ENCODE measurements at places on chromosomes 13 and 19.
A peak's percentile ranks its signal among the peaks of the same experiment; 100 is the strongest.

GRCh38 chr13:99893567-99893966, 78.0 kb downstream of the ZIC5 start:
- DNase-seq: no peak

GRCh38 chr13:60433505-60433904, 36.5 kb downstream of the TDRD3 start:
- DNase-seq: no peak

GRCh38 chr19:6737873-6738786, 750 bp upstream of the GPR108 start:
- peak; percentile 93 for DNase-seq

GRCh38 chr19:16660763-16661479, at the start of gene TMEM38A:
Gene TMEM38A, plus strand, starts transcription at chr19:16661139. Its CDS starts 79 bp downstream, at chr19:16661218.
- peak; percentile 62 for DNase-seq

DNA sequence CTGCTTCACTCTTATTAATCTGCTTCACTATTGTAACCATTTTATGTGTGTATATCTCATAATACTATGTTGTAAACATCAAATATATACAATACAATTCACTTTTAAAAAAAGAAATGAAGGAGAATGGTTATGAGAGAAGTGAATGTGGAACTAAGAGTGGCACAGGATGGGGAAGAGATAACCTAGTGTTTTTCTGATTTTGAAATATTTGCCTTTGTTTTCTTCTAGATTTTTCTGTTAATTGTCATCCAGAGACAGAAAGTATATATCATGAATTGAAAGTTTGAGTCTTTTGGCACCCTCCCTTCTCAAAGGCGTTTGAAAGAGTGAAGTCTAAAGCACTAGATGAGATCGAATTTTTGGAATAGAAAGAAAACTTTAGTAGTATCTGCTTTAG, 2.8 kb downstream of the DNAJC3 start:
- DNase-seq: no peak

DNA sequence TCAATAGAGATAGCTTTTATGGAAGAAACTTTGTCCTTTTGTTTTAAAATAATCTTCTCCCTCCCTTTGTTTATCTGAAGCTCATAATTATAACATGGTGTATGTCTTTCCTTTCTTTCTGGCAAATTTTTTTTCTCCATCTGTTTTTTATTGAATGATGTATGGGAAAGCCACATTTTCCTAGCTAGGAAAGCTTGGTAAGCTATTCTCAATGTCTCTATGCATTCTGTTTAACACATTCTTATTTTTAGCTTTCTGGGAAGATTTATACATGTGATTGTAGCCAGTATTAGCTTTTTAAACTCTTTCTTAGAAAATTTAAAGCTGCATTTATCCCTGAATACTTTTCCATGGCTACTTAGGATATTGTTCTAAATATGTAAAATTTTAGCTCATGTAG, 124.9 kb upstream of the CSNK1A1L start:
- DNase-seq: no peak

- no peak for DNase-seq
These were observed 185.2 kb downstream of the KLF12 start for GRCh38 chr13:73948848-73949529.

DNA sequence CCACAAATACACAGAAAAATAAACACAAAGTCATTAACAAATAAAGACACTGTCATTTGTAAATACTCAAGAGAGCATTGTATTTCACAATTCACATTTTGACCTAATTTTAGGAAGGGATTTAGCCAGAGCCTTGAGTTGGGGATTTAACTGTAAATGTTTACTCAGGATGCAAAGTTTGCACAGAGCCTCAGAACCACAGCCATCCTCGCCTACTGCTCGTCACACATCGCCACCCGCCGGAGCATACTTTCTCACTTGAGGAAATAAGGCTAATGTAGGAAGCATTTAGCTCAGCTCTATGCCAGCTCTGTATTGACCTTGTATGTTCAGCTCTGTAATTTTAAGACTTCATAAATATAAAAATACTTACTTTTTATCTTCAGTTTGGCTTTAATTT, 442.7 kb downstream of the OXGR1 start:
- no peak for DNase-seq

DNA sequence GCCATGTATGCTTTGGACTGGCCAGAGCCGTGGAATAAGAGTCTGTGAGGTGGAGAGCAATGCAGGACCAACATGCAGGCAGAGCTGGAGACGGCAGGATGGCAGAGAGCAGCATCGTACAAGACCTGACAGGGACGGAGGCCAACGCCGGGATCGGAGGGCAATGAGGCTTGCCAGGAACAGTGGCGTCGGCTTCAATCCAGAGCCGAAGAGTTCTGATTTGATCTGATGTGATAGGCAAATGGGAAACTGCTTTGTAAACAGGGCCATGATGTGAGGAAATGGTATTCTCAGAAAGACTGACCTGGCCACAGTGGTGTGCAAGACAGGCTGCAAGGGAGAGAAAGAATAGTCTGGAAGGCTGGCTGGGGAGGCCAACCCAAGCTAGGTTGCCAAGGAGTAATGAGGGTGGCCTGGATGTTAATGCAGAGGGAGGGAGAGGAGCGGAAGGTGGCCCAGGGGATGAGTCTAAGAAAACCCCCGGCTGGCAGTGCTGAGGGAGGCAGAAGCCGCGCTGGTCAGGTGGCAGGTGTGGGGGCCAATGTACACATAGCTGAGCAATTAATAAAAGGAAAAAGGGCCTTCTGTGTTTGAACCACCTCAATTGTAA, 26.7 kb downstream of the RCBTB2 start:
- no peak for DNase-seq

- DNase-seq: peak; percentile 87
These were observed 61.4 kb downstream of the RFX2 start for GRCh38 chr19:6048793-6049405.

DNA sequence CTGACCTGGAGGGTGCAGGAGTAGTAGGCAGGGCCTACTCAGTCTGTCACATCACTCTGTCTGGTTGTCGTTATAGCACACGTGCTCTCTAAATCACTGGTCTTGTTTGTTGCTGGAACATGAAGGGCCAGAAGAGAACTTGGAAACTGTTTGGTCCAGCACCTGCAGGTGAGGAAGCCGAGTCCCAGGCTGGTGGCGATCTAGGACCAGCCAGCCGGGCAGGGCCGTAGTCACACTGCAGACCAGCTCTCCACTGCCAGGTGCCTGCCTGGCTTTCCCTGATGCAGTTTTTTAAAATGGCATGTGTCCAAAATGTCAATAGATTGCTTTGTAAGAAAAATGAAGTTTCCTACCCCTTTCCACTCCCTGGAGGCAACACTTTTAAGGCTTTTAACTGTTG, 53.7 kb downstream of the GGACT start:
- DNase-seq: no peak

DNA sequence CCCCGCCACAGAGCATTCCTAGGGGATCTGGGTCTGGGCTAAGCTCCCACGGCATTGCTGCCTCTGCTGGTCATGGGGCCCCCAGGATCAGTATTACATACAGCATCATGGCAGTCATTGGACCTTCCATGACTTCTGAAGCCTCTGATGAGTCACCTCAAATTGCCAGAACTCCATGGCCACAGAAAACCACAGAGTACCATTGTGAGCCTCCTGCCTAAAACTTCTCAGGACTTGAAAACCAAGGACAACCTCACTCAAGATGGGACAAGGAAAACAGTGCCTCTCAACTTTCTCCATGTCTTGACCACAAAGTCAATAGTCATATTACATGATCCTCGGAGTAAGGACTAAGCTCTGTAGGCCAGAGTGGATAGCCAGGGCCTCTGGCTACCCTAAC, 306.0 kb downstream of the GPC5 start:
- no peak for DNase-seq

DNA sequence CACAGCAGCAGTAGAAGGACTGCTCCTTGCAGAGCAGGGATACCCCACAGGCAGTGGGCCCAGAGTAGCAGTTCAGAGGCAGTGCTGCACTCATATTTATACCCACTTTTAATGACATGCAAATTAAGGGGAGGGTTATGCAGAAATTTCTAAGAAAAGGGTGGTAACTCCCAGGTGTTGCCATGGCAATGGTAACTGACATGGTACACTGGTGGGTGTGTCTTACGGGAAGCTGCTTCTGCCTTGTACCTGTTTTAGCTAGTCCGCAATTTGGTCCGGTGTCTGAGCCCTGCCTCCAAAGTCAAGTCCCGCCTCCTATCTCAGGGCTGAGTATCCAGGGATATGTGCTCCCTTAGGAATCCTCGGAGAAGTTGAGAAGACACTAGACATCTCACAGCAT, 79.2 kb upstream of the UQCRFS1 start:
- peak; percentile 65 for DNase-seq

- DNase-seq: no peak
These were observed 141.6 kb downstream of the KATNAL1 start for GRCh38 chr13:30165796-30166195.

DNA sequence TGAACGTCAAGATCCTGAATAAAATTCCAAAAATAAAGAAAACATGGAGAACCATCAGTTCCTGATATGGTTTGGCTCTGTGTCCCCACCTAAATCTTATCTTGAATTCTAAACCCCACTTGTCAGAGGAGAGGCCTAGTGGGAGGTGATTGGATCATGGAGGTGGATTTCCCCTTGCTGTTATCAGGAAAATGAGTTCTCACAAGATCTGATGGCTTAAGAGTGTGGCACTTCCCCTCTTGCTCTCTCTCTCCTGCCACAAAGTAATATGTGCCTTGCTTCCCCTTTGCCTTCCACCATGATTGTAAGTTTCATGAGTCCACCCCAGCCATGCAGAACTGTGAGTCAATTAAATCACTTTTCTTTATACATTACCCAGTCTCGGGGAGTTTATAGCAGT, 827.4 kb downstream of the GPC5 start:
- DNase-seq: no peak

DNA sequence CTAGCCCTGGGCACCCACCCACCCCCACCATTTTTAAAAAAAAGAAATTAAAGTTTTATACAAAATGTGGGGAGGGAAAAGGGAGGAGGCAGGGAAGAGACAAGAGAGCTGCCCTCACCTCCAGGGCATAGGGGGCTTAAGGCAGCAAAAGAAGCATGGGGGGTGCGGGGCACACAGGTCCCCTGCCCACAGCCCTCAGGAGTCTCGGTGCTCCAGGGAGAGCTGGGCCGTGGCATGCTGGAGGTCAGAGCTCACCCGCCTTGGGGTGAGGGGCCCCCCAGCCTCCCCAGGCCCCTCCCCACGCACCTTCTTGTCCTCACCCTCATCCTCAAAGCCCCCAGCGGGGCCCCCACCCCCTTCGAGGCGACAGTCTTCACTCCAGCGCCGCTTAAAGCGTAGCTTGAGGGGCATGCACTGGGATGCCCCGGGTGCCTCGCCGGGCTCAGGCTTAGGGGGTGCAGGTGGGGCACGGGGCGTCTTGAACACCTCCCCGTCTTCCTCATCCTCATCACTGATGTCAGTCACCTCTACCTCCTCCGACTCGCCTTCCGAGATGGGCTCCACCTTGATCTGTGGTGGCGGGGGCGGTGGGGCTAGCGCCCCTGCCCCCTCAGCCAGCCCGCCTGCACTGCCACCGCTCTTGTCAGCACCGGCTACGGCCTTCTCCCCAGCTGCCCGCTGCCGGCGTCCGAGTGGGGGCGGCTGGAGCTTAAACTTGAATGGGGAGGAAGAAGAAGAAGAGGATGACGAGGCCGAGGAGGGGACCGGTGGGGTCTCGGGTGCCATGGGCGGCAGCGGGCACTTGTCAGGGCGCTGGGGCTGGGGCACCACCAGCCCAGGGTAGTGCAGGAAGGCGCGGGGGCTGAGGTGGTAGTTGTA, 6.1 kb upstream of the GSK3A start:
- no peak for DNase-seq

DNA sequence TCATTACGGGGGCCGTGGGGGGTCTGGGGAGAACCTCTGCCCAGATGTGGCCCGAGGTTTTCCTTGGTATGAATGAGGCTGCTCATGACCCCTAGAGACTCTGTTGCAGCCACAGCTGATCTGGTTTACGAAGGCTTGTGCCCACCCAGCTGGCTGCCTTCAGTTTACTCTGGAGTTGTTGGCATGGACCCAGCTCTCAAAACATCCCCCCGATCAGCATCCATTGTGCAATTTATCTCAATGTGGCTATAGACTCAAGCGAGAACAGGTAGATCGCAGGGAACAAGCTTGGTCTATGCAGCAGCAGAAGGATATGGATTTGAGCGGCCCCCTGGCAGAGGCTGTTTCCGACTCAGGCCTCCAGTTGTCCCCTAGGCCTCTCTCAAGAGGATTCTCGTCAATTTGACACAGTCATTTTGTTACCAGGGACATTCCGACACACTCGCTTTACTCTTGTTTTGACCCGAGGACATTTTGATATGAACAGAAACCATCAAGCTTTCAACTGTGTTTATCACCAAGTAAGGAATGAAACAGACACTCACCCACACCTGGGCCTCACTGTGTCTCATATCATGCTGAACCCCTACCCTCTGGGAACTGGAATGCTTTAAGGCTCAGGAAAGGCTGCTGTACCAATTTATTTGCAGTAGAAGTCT, 161.5 kb downstream of the KATNAL1 start:
- no peak for DNase-seq

GRCh38 chr19:42166316-42166715, 34.1 kb upstream of the POU2F2 start:
- DNase-seq: no peak

DNA sequence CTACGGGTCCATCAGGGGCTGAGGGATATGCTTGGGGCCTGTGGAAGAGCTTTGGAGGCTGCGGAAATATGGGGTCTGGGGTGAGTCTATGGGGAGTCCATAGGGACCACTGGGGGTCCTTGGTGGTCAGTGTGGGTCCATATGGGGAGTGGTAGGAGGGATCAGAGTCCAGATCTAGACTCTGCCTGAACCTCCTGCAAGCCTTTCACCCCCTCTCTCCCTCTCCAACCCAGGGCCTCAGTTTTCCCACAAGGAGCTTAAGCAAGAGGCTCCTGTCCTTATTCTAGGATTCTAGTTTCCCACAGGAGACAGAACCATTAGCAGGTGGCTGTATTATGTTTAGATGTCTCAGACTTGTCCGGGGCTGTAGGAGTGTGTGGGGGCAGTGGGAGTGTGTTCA, 161.9 kb upstream of the TSHZ3 start:
- no peak for DNase-seq

DNA sequence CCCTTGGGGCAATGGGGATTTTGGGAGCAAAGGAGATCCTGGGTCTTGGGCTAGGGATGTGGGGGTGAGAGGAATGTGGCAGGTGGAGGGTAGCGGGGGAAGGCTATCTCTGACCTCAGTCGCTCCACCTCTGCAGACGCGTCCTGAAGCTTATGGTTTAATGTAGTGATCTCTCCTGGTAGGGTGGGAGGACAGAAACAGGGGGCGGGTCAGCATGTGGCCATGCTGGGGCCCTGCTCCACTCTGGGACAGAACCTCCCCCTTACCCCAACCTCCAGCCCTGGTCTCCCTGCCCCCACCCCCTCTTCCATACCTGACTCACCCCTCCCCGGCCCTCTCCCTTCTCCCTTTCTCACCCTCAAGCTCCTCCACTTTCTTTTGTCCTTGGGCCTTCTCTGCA, 1.4 kb downstream of the BST2 start:
- peak; percentile 34 for DNase-seq

- no peak for DNase-seq
These were observed 4.2 kb downstream of the GJA3 start for GRCh38 chr13:20156702-20157101.

- peak; percentile 99 for DNase-seq
These were observed 28.4 kb downstream of the UBAC2 start for GRCh38 chr13:99228737-99229691.

GRCh38 chr13:110301606-110302553, 5.1 kb downstream of the COL4A1 start:
- DNase-seq: no peak

GRCh38 chr13:107025991-107026390, 458.1 kb upstream of the ARGLU1 start:
- no peak for DNase-seq

- peak; percentile 45 for DNase-seq
These were observed 1.7 kb downstream of the ITM2B start for GRCh38 chr13:48234566-48235340.

Data from NAMALWA (cell line).